AML-193 (cell line): ENCODE measurements at places on chromosomes 13 and 19.

GRCh38 chr13:29991343-29991742 lies 140.9 kb upstream of the UBL3 start:
- no peak for DNase-seq

GRCh38 chr19:29666578-29667386 lies 1.5 kb downstream of the PLEKHF1 start:
- DNase-seq = no peak

DNA sequence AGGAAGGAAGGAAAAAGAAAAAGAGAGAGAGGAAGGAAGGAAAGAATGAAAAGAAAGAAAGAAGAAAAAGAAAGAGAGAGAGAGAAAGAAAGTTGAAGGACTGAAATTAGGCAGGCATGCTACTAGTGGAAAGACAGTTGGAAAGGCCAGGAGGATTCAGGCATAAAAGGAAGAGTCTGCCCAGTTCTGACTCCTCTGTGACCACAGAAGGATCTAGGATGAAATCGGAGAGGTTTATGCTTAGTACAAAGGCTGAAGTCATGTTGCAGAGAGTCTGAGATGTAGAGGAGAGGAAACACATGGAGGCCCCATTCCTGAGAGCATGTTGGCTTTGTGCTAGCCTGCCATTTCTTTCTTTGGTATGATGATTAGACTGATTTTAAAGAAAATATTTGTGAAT lies 246.5 kb upstream of the ARGLU1 start:
- DNase-seq = no peak

- peak; percentile 79 for DNase-seq
Observed at GRCh38 chr19:4867534-4868285, at the start of gene PLIN3. TSS of gene PLIN3 (minus strand) at chr19:4867667. CDS start at chr19:4861394, 6,273 bp downstream.

DNA sequence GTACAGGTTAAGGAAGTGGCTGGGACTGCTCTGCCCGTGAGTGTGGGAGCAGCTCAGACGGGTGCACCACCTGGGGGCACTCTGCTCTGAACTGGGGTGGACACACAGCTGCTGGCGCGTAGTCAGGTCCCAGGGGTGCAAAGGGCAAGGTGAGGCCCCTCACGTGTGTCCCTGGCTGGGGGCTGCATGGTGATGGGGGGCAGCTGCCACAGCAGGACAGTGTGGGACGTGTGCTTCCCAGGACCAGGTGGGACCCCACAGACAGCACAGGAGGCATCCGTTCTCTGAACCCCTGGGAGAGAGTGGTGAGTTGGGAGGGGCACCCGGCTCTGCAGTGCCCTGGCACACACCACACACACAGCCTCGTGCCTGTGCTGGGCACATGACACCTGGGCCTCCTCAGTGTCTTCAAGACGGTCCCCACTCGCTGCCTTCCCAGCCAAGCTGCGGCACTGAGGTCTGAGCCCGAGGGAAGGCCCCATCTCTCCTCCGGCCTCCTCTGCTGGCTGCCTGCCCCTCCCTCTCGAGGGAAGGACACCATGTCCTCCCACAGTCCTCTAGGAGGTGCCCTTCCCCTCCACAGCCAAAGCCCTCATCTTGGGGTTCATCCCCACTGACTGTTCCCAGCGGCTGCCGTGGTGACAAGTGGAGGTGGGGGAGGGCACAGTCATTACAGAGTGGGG lies 24.7 kb downstream of the CILP2 start:
- no peak for DNase-seq
